ENCODE measurements at places on chromosomes 6 and 20. TPM values are rescaled to one million over a fixed set of nuclear protein-coding genes. Genes with fewer than 3 reads are reported as not detected.

GRM4 gene
- polyA plus RNA-seq = not detected

ADGRG6 gene
- 67.2 TPM for polyA plus RNA-seq

RIPPLY2 gene
- polyA plus RNA-seq = not detected

COL12A1 gene
- 1,075 TPM for polyA plus RNA-seq

BHLHE23 gene
- polyA plus RNA-seq = not detected

PTCHD4 gene
- polyA plus RNA-seq = 0.57 TPM

NUP153 gene
- 27.7 TPM for polyA plus RNA-seq

CLVS2 gene
- not detected for polyA plus RNA-seq

PSMF1 gene
- polyA plus RNA-seq = 141 TPM

GSTA3 gene
- not detected for polyA plus RNA-seq

GOPC gene
- polyA plus RNA-seq = 32.2 TPM

POLR1C gene
- polyA plus RNA-seq = 55.2 TPM

HAO1 gene
- not detected for polyA plus RNA-seq

DCDC2 gene
- 0.01 TPM for polyA plus RNA-seq

TAAR9 gene
- not detected for polyA plus RNA-seq

TUBB2B gene
- polyA plus RNA-seq = 5.2 TPM

POM121L2 gene
- not detected for polyA plus RNA-seq

USP49 gene
- polyA plus RNA-seq = 1.0 TPM

PRICKLE4 gene
- 0.19 TPM for polyA plus RNA-seq

SLC35F1 gene
- 0.41 TPM for polyA plus RNA-seq

CITED2 gene
- polyA plus RNA-seq = 370 TPM

MYCT1 gene
- 0.08 TPM for polyA plus RNA-seq

SASH1 gene
- polyA plus RNA-seq = 44.6 TPM

ZNF311 gene
- polyA plus RNA-seq = 0.61 TPM

DEFB124 gene
- polyA plus RNA-seq = not detected

ZNF391 gene
- 0.92 TPM for polyA plus RNA-seq

SHLD1 gene
- 4.2 TPM for polyA plus RNA-seq

Data from fibroblast of lung (primary cell).